ENCODE measurements at places on chromosomes 7 and 10. TPM values are rescaled to one million over a fixed set of nuclear protein-coding genes. Genes with fewer than 3 reads are reported as not detected.

DNA sequence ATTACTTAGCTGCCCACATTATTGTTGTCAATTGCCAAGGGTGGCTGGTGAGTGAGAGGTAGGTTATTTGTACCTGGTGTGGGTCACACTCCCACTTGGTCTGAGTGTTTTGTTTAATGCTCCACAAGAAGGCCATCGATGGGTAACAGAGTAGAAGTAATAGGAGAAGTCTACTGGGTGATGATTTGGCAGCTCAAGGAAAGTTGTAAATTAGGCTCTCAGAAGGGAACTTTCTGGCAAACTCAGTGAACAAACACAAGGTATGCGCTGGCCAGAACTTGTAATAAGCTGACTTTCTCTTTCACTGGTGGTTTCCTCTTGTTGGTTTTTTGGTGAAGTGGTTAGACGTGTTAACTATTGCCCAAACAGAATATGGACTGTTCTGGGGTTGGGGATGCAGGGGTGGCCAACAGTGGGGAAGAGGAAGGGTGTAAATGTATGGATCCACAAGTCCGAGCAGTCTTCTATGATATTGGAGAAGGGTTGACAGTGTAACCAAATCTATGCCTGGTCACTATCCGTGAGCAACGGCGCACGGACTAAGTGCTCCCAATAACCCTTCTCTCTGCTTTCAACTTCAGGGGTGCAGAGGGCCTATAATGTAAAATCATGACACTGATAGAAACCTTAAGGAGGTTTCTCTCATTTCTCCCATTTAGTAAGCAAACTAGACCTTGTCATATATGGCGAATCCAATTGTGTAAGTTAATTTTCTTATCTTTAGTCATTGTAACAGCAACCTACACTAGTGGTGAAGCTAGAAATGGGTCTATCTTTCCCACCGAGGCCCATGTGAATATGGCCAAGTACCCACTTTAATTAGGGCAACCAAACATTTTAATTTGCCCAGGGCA lies 212.8 kb downstream of the PTEN start:
- no peak for DNase-seq

- peak; percentile 27 for DNase-seq
Observed at GRCh38 chr10:24706479-24707118, 17.1 kb downstream of the ARHGAP21 start.

DNA sequence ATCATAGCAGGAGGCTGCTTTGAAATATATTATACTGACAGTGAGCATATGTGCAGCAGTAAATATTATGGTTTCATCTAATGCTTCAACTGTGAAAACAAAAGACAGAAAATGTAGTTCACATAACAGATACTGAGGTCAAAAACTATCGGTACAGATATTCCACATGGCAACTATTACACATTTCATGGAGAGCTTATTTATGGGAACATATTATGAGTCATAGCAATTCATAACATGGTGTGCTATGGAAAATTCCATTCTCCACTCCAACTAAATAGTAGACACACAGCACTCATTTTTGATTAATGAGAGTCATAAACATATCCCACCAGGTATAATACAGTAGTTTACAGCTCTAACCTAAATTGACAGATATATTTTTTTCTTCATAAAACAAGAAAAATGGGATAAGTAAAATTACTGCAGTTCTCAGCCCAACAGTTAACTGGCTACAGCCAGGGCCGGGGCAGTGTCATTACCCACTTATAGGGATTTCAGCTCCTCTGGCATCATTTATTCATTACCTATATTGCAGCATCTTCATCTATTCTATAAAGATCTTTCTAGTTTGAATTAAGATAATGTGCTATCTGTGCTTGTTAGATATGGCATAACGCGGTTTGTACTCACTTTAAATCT lies 475.6 kb upstream of the KLF6 start:
- DNase-seq = no peak

GRCh38 chr10:132615341-132616169 lies 78.0 kb downstream of the INPP5A start:
- no peak for DNase-seq

DNA sequence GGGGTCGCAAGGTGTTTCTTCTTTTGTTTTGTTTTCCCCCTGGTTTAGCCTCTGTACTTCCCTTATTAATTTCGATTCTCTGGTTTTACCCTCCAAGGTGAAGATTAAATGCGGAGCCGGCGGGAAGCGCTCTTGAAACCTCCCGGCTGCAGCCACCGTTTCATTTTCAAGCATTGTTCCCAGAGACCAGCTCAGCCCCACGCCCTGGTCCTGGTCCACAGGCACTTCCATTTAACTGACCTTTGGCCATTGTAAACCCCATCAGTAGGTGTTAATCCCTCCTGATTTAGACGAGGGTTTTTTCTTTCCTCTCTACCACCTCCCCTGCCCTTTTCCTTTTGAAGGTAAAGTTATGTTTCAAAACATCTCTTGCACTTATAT lies 39.2 kb upstream of the ENO4 start:
- no peak for DNase-seq

The HYAL4 gene
- not detected for total RNA-seq

DNA sequence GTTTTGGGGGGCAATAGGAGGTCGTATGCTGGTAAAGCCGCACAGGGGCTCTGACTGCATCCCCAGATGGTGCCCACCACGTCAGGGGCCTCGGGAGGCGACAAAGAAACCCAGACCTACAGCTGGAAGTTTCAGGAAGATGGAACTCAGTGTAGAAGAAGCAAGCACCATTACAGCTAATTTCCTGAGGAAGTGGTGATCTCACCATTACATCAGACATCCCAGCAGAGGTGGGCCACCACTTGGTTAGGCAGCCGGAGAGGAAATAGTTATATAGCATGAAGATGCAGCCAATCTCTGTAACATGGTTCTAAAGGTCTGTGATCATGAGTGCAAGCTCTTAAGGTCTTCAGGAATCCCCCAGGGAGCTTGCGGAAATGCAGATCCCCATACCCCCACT lies 127.3 kb upstream of the PCBD1 start:
- no peak for DNase-seq

GRCh38 chr10:127576740-127577161 lies 27.6 kb downstream of the NPS start:
- no peak for DNase-seq

- DNase-seq = no peak
Observed at GRCh38 chr7:110595694-110596093, 495.2 kb upstream of the LRRN3 start.

The C7orf33 gene
- not detected for total RNA-seq

- DNase-seq = no peak
Observed at GRCh38 chr7:17934612-17935240, 5.6 kb downstream of the SNX13 start.

- peak; percentile 37 for DNase-seq
Observed at GRCh38 chr7:149422914-149423301, 38.0 kb downstream of the ZNF777 start.

The HMX2 gene
- 0.41 TPM for total RNA-seq

DNA sequence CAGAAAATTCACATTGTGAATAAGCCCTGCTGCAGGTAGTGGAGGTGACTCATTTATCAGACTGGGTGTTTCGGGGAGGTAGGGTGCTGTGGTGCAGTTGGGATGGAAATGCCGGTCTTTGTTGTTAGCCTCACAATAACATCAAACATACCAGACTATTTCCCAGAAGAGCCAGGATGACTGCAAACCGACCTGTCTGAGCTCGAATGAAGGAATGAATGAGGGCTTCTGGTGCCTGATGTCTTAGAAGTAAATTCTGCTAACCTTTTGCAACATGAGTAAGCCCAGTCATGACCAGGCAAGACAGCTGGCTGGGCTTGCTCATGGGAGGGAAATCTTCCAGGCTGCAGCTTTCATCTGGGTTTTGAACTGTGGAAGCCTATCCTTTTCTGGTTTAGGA lies 2.4 kb upstream of the VDAC2 start:
- DNase-seq = no peak

- no peak for DNase-seq
Observed at GRCh38 chr7:154302380-154302779, 250.2 kb downstream of the DPP6 start.

DNA sequence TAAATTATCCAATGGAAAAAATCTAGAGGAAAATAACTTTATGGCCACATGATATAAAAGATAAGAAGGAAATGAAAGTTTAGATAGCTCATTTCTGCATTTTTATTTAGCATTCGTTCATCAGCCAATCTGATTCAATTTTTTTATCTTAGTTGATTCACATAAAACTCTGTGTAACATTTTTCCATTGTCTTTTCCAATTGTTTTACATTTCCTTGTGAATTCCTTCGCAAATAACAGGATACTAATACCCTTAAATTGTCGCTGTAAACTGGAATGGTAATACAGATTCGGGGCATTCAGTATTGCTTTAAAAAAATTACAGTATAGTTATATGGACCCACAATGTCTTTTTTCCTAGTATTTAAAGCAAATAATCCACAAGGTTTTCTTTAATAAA lies 136.4 kb downstream of the CUBN start:
- DNase-seq = no peak

- no peak for DNase-seq
Observed at GRCh38 chr10:44153918-44154670, 230.8 kb downstream of the CXCL12 start.

The PODXL gene
- total RNA-seq = 19.7 TPM

The NKX2-3 gene
- total RNA-seq = 9.3 TPM

GRCh38 chr10:124099604-124100003 lies 6.2 kb upstream of the CHST15 start:
- DNase-seq = no peak

DNA sequence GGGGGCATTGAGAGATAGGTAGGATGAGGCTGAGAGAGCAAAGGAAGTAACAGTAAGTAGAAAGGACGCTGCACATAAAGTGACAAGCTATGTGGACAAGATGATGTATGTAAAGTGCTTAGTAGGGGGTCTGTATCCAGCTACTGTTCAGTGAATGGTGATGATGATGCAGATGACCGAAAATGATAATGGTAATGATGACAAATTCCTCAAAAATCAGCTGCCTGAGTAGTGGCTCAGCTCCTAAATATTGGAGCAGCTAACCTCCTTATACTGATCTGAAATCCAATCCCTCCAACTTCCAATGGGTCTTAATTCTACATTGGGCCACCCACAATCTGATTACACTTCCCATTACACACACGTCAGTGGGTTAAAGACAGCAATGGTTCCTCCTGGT lies 27.1 kb upstream of the KCNMA1 start:
- DNase-seq = no peak

GRCh38 chr7:23713285-23714149 lies 3.5 kb downstream of the STK31 start:
- no peak for DNase-seq

GRCh38 chr10:101624526-101625102 lies 36.5 kb downstream of the DPCD start:
- DNase-seq = no peak

GRCh38 chr10:133306941-133307379 lies 1.7 kb downstream of the TUBGCP2 start:
- no peak for DNase-seq

DNA sequence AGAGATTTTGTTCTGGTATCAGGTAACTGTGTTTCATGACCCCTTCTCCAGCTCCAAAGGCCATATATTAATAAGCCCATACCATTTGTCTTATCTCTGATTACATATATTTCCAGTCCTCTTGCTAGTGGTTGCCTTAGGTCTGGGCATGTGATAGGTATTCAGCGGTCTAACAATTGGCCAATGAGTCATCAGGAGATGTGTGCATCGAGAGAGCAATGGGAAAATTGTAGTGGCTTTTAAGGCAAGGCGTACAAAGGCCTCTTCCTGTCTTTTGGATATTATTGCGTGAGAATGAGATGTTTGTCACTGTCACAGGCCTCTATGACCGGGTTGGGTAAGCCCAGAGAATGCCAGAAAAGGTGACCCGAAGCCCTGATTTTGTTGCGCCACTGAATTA lies 38.6 kb upstream of the SFRP5 start:
- no peak for DNase-seq

DNA sequence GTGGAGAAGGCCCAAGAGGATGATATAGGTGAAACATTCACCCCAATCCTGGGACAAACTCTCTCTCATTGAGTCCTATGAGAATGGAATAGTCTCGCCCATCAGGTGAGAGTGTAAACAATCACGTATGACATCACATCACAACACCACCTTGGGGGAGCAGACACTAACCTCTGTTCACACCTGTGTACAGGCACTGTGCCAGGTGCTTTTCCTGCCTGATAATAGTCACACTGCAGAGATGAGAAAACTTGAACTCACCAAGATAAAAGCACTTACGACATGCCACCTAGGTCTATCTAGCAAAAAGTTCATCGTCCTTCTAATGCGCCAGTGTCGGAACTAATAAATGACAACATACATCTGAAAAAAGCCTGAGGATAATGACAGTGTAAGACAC lies 187.8 kb downstream of the FAM107B start:
- DNase-seq = peak; percentile 51

The LRIT1 gene
- total RNA-seq = not detected

DNA sequence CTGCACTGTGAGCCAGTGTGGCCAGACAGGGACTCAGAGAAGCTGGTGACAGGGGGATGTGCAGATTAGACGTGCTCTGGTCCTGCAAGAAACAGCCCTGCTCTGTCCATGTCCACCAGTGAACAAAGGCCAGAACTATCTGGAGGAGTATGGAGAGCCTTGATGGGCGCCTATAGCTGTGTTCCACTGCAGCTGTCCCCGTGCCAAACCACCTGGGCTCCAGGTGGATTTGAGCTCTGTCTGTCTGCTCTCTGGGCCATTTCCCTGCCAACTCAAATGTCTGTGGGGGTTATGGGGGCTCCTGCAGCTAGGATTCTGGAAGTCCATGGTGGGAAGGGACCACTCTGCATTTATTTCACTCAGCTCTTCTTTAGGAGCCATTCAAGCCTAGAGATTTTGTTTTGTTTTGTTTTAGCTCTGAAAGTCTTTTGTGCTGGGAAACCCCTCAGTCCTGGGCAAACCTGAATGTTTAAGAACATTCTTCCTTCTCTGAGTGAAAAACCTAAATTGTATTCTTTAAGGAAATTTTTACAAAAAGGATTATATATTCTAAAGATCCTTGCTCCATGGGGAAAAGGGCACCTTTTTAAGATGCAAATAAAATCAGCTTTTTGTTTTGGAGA lies 1039.5 kb upstream of the SORCS1 start:
- DNase-seq = no peak

DNA sequence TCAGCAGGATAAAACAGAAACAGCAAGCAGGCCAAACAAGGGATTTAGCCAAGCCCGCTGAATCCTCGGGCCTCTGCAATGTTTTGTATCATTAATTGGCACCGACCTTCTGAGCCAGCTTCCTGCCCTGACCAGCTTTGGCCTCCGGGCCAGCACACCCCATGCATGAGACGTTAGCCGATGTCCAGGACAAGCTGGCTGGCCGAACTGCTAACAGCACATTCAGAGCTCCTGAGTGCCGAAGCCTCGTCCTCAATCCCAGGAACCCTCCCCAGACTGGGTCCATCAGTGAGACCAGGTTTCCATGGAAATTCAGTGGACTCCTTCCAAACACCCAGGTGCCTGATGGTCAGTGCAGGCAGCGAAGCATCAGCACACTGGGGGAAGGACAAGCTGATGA lies 134.3 kb upstream of the PFKP start:
- no peak for DNase-seq

GRCh38 chr7:37732253-37732652 lies 48.7 kb downstream of the GPR141 start:
- DNase-seq = peak; percentile 21

- DNase-seq = no peak
Observed at GRCh38 chr10:37734971-37735370, 122.4 kb downstream of the ZNF248 start.

The HGF gene
- 2.2 TPM for total RNA-seq

- no peak for DNase-seq
Observed at GRCh38 chr10:122290334-122290733, 19.2 kb downstream of the BTBD16 start.
